HS-27A (cell line): ENCODE measurements at places on chromosomes 3 and 15.

GRCh38 chr15:78641102-78641748 lies at the start of gene CHRNB4:
TSS of gene CHRNB4 (minus strand) at chr15:78641210. CDS start at chr15:78641133, 77 bp downstream.
- no peak for DNase-seq

GRCh38 chr3:17945018-17945798 lies 202.8 kb upstream of the TBC1D5 start:
- no peak for DNase-seq

GRCh38 chr15:70715840-70716485 lies 47.4 kb downstream of the UACA start:
- no peak for DNase-seq

DNA sequence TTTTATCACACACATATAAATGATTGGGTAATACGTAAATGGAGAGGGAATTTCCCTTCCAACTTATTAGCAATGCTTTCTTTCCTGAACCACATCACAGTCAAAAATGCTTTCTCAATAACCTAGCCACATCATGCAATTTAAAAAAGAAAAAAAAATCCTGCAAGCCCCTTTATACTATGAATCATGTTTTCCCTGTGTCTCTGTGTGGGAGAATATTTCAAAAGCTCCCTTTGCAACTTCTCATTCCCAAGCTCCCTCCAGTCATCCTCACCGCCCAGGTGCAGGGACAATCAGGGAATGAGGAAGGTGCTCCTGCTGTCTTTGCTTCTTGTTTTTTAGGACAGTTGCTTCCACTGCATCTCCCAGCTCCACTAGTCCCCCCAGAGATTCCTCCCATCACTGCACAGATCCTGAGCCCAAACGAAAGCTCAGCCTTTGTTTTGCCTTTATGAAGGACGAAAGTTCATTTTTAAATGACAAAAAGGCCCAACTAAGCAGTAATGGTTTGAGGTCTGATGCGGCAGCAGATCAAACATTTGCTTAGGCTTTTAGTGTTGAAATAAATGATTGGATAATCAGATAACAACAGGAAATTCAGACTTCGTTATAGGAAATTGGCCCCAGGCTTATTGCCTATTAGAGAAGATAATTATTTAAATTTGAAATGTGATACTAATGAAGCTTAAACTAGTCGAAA lies 47.8 kb upstream of the ADGRG7 start:
- no peak for DNase-seq

GRCh38 chr3:88101142-88101541 lies 42.1 kb downstream of the ZNF654 start:
- DNase-seq = no peak

GRCh38 chr3:69326855-69327300 lies 59.0 kb downstream of the FRMD4B start:
- DNase-seq = no peak

- DNase-seq = no peak
Measured at GRCh38 chr15:45572617-45573016, 14.6 kb upstream of the BLOC1S6 start.

DNA sequence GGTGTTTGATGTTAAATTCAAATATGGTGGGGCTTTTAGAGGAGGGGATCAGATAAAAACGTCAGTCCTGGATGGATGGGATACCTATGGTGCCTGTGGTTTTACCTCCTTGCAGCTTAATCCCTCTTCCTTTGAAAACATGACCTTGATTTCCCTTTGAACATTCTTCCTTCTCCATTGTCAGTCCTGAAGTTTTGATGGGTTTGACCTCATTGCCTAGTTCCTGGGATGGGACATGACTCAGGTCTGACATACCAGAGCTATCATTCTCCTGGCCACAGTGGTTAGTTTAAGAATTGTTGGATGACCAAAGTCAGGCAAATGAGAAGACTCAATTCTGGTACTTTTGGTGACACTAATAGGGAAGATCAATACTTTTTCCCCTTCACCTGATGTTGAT lies 87.2 kb downstream of the PRICKLE2 start:
- no peak for DNase-seq

DNA sequence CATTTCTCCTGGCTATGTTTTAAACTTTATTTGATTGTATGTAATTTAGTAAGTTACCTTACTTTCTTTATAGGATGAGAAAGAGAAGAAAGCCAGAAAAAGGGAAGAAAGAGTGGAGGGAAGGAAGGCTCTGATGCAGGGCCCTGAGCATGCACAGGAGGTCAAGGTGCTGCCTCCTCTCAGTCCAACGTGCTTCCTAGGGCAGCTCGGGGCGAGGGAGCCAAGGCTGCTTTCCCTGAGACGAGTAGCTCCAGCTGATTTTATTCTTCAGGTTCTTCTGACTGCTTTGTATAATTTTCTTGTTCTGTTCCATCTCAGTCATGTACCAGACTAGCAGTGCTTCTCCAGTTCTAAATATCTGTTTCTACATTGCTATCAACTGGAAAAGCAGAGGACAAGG lies 3.4 kb downstream of the CORO2B start:
- no peak for DNase-seq

- DNase-seq = no peak
Measured at GRCh38 chr3:185402561-185402960, 39.6 kb downstream of the MAP3K13 start.

- no peak for DNase-seq
Measured at GRCh38 chr15:88949734-88950400, 36.7 kb upstream of the MFGE8 start.

- no peak for DNase-seq
Measured at GRCh38 chr15:78327466-78327865, 12.7 kb upstream of the CRABP1 start.

GRCh38 chr3:40317061-40317855 lies 7.8 kb downstream of the EIF1B start:
- DNase-seq = peak; percentile 31

- DNase-seq = peak; percentile 5
Measured at GRCh38 chr3:27914199-27914598, 192.1 kb upstream of the EOMES start.

GRCh38 chr3:169103951-169104941 lies 559.3 kb downstream of the MECOM start:
- no peak for DNase-seq

- no peak for DNase-seq
Measured at GRCh38 chr3:71008350-71008935, 575.1 kb downstream of the FOXP1 start.

GRCh38 chr3:122679882-122680474 lies 661 bp upstream of the PARP14 start:
- DNase-seq = no peak

DNA sequence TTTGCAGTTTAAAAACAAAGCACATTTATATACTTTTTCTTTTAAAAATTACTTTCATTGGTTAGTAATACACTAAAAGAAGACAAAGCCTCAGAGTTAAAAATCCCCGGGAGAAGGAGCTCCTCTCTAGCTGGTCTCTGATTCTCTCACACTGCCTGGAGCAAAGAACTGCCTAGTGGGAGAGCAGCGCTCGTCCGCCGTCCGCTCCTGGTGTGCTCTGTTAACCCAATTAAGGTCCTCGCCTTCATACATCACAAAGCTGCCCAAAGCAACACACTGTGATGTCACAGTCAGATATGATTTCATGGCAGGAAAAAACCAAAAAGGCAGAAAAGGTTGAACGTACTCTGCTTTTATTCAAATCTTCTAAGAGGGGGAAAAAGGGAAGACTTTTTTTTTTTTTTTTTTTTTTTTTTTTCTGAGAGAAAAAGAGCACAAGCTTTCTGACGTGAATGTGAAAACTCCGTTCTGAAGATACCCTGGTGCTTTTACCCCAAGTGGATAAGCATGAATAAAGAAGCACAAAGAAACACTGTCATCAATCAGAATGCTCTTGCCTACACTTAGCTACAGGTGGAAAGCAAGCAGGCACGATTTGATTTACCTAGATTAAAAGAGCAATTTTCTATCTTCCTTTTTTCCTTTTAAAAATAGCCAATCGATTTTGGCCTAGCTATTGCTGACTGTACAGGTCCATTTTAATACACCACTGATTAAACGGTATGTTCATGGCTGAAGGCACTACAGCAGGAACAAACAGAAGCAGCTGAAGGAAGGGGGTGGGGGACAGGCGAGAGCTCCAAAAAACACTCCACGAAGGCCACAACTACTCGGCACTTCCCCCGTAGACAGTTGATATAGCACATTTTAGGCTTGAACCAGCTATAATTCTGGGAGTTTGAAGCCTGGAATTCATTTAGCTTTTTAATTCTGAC lies 115.2 kb downstream of the TIGIT start:
- no peak for DNase-seq

DNA sequence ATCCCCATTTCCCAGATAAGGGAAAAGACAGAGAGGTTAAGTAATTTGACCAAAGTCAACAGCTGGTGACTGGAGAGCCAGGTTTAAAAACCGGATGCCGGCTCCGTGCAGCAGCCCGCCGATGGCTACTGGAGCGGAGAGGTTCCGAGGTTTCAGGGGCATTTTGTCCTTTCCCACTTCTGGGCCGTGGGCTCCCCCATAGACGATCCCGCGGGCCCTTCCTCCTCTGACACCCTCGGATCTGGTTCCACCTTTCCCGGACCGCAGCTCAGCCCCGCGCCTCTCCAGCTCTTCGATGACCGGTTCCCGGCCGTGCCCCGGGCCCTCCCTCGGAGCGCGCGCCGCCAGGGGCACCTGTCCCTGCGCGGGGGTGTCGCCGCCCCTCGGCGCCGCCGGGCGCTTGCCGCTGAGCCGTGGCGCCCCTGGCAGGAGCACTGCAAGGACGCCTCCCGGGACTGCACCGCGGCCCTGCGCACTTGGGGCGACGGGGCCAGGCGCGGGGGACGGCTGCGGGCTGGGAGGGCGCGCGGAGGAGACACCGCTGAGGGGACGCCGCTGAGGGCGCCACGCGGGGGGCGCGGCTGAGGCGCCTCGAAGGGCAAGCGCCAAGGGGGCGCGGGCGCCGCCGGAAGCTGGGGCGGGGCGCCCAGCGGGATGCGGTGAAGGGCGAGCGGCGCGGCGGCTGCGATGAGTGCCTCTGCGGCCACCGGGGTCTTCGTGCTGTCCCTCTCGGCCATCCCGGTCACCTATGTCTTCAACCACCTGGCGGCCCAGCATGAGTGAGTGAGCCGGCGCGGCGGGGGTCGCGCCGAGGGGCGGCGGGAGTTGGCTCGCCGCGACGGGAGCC lies at the start of gene TM6SF1:
TM6SF1 (plus strand) TSS at position 652 of the 847 bp plus-strand sequence; CDS start at position 688, 36 bp downstream.
- no peak for DNase-seq

DNA sequence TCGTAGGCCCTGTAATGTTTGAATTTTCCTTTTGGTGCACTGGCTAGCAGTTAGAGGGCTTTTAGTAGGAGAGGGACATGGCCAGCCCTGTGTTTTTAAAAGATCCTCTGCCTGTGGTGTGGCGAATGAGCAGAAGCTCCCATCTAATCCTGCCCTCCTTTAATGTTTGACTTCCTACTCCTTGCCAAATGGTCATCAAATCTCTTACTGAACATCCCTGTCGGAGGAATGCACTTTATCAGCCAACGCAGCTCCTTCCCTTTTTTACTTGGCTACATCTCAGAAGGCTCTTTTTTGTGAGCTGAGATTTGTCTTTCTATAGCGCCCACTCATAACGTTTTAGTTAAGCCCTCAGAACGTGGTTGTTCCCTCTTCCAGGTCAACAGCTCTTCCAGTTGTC lies 44.8 kb downstream of the MAP2K5 start:
- no peak for DNase-seq

GRCh38 chr3:152843955-152844354 lies 9.0 kb downstream of the P2RY1 start:
- DNase-seq = no peak

GRCh38 chr3:14820156-14820555 lies 1.4 kb downstream of the FGD5 start:
- no peak for DNase-seq

DNA sequence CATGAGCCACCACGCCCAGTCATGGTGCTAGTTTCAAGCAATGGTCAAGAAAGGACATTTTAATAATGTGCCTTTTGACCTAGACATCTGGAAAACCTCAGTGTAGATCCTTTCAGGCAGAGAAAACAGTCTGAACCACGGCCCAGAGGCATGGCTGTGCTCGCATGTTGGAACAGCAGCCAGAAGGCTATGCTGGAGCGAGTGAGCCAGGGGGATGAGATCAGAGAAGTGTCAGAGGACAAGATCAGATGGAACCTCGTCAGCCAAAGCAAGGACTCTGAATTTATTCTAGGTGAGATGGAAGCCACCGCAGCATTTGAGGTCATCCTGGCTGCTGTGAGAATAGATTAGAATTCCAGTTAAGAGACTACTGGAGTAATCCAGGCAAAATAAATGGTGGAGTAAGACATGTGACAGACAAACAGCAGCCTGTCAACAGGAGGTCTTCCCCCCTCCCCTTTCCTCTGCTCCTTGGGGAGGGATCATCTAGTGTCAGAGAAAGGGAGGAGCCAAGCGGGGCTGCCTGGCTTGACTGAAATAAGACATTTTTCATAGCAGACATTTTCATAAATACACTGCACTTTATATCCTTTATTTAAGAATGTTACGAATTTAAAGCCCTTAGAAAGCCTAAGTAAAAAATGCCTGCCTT lies 40.4 kb upstream of the ACKR4 start:
- DNase-seq = no peak

- DNase-seq = peak; percentile 80
Measured at GRCh38 chr3:142586803-142587406, 8.4 kb upstream of the ATR start.

DNA sequence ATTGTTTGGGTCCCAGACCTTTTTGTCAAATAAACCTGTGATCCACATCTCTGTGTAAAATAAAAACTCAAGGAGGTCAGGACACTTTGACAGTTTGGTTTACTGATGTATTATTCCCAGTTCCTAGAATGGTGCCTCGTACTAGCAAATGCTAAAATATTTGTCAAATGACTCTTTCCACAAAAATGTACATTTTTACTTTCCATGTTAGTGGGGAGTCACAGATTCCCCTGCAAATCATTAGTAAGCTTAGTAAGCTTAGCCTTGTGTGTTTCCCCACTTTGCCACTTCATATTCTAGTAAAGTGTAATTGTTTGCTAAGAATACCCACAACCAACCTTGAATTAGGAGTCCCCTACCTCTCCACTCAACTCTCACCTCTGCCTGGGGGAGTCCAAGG lies 2.4 kb upstream of the MAGI1 start:
- no peak for DNase-seq

DNA sequence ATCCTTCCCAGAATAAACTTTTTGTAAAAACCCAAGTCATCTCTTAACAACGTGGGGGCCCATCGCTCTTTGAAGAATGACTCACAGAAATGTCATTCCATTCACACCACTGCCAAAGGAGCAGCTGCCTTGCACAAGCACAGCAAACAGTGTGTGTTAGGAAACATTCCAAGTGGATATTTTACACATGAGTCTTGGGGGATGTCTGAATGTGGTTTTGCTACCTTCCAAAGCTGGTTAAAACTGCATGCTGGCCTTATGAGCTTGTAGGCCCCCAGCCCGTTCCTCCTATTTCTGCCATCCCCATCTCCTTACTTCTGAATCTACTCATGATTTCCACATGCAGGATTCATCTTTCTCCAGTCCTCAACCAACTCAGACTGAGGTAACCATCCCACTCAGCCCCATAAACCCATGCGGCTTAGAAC lies 130.8 kb downstream of the CPNE4 start:
- peak; percentile 72 for DNase-seq

GRCh38 chr3:148955544-148956346 lies 35.6 kb upstream of the GYG1 start:
- peak; percentile 71 for DNase-seq

- no peak for DNase-seq
Measured at GRCh38 chr3:15241341-15241740, 35.3 kb downstream of the CAPN7 start.
